ENCODE measurements at places on chromosomes 5 and 9.

GRCh38 chr9:132185073-132186009 is 23.5 kb downstream of the NTNG2 start:
- no peak for DNase-seq

- peak; percentile 59 for DNase-seq
These were observed 88.8 kb downstream of the ANXA2R start for GRCh38 chr5:42951293-42951840.

DNA sequence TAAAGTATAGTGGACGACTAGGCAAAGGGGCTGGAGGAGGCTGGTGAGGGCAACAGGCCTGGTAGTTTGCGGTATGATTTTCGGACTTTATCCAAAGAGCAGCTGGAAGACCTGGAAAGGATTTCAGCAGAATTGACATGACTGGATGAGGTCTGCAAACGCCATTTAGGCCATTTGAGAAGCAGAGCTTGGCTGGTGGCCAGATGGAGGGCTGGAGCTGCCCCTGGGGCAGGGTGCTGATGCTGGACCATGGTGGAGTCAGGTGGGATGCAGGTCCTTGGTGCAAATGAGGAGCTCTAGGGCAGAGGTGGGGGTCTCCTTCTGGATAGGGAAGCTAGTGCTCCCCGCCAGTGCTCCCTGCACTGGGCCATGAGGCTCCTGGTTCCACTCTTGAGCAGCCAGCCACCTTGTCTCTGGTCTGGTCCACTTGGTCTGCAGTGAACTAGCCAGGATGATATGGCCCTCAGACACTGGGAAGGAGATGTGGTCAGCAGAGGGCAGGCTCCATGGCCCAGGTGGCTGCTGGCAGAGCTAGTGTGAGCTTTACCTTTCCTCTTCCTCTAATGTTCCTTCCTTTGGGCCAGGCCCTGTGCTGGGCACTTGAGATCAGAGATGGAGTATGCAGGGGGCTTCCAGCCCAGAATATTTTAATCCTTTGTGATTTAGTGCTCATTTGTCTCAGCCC is 31.4 kb downstream of the COL27A1 start:
- no peak for DNase-seq

DNA sequence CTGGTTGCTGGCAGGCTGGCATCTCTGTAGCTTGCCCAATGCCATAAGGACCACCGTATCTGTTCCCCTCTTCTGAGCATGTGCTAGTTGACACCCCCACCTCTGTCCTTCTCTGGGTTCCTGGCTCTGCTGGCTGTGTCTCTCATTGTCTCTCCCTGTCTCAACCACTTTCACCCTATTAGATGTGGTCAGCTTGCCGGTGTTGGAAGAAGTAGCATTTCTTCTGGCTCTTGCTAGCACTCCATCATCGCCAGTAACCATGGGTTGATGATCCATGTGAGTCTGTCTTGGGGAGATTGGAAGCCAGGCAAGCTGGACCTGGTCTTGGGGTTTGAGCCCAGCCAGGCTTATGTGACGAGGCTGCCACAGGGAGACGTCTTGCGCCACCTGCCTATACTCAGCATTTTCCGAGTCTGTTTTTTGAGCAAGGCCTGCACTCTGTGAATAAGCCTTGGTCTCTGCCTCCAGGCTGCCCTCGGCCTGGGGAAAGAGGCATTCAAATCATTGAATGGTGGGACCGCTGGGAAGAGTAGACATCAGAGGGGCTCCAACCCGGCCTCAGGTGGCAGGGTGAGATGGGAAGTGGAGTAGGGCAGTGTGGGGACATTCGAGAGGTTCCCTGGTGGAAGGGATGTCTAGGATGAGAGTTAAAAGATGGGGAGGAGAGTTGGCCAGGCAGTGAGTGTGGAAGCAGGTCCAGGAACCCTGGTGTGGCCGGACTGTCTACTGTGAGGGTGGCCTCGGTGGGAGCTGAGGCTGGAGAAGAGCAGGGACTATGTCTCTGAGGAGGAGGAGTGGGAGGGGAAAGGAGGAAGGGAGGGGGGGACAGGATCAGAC is 74.3 kb downstream of the ZNF618 start:
- no peak for DNase-seq

- no peak for DNase-seq
These were observed 135.2 kb upstream of the RAPGEF1 start for GRCh38 chr9:131874916-131875670.

DNA sequence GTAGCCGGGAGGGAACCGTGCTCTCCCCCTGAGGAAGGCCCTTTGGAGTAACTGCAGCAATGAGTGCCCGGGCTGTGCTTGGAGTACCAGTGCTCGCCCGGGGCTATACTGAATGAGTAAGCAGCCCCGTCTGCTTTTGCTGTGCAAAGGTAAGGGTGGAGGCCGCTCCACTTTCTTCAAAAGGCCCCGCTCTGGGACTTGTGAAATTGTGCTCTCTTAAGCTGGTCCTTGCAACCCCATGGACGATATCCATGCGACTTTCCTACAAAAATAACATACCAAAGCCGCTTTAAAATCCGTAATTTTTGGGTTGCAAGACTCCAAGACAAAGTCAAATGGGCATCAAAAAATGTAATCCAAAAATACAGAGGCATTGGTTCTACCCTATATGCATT is 578 bp upstream of the TNFAIP8 start:
- no peak for DNase-seq

DNA sequence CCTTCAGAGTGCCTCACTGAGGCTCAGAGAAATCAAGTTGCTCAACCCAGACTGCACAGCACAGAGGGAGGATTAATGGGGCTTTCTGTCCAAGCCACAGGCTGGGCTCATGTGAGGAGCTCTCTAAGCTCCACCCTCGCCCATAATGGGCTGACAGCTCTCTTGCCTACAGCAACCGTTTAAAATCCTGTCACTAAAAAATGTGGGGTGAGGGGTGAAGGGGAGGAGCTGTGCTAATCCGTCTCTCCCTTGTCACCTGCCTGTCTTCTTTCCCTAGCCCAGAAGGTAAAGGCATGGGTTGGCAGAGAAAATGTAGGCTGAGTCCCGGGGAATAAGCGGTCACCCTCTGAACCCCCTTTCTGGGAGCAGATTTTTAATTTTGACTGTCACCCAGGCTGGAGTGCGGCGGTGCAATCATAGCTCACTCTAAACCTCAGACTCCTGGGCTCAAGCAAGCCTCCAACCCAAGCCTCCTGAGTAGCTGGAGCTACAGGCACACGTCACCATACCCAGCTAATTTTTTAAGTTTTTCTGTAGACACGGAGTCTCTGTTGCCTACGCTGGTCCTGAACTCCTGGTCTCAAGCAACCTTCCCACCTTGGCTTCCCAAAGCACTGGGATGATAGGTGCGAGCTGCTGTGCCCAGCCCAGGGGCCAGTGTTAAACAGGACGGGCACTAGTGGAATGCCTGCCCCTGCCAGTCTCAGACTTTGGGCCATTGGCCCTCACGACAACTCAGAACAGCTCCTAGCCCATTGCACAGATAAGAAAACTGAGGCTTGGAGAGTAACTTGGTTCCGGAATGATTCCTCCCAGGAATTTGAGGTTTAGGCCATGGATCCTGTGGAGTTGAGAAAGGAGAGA is 89.5 kb downstream of the LMX1B start:
- DNase-seq, result no peak

Measured in activated T-helper 1 cell treated with Interleukin-2 at 50 U/mL for 16 hours (primary cell).